ENCODE measurements at places on chromosomes 1 and 21.

GRCh38 chr1:228490120-228491078, 3.2 kb downstream of the RNF187 start:
- DNase-seq: no peak

GRCh38 chr1:23562137-23562876, 3.0 kb upstream of the ID3 start:
- DNase-seq: peak; percentile 75

GRCh38 chr1:232743999-232744398, 61.2 kb upstream of the MAP10 start:
- no peak for DNase-seq

GRCh38 chr1:29502911-29503840, 266.9 kb downstream of the PTPRU start:
- no peak for DNase-seq

DNA sequence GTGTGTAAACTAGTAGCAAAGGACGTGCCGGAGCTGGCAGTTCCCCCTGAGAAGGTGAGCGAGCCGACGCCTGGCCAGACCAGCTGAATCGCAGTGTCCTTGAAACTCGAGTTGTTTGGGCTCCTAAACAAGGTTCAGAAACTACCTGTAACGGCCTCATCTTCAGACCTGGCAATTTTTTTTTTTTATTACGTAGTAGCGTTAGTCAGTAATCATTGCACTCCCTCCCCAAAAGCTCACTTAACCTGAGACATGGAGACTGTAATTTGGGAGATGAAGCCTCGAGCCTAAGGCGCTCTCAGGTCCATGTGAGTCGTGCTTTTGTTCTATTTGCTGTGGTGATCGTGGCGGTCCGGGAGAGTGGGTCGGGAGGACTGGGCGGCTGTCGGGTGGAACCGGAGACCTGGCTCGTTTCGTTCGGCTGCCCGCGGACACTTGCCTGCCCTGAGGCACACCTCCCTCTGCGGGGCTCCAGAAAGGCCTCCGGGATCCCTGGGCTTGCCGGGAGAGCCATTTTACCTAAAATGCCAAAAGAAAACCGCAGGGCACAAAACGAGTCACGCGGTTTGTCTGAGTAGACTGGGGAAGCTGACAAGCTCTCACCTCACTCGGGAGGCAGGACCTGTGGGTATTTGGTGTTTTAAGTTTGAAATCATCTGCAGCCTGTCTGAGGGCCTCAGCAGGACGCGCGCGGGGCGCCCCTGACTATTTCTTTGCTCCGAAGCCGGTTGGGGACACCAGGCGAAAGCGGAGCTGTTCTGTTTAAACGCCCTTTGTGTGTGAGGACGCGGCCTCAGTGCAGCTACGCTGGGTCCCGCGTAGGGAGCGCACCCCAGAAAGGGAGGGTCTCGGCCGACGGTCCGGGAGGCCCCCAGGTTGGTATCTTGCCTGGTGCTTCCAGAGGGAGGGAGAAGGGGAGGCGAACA, 722 bp downstream of the LHX8 start:
- DNase-seq: no peak

- no peak for DNase-seq
These were observed 13.9 kb downstream of the SH2D1B start for GRCh38 chr1:162397943-162398560.

DNA sequence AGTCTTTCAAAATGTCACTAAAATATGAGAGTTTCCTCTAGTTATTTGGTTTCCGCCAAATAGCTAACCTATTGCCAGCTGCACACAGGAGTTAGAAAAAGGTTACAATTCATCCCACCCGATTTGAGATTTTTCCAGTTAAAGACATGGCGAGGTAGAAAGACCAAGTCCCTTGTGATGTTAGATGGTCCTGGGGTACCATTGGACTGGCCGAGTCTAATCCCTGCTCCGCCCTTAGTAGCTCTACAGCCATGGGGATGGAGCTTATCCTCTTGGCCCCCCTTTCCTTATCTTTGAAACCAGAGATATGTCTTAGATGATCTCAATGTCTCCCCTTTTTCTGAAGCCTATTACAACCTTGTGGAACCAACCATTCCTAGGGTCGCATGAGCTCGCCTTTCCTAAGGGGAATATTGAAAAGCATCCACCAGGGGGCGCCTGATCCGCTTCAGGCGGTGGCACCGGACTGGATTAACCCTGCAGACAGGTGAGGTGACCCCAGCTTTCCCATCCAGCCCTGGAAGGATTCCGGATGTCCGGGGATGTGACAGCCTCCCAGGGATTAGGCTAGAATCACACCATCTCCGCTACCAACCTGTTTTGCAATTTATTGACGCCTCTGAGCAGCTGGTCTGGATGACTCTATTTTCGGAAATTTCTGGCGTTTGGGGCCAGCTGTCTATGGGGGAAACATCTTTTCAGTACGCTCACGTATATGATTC, 68.3 kb upstream of the SIM2 start:
- peak; percentile 14 for DNase-seq
